ENCODE measurements at places on chromosomes 11 and 22. TPM values are rescaled to one million over a fixed set of nuclear protein-coding genes. Genes with fewer than 3 reads are reported as not detected.

PYGM gene
- total RNA-seq, result 4.8 TPM

SNX32 gene
- 0.37 TPM for total RNA-seq

DNA sequence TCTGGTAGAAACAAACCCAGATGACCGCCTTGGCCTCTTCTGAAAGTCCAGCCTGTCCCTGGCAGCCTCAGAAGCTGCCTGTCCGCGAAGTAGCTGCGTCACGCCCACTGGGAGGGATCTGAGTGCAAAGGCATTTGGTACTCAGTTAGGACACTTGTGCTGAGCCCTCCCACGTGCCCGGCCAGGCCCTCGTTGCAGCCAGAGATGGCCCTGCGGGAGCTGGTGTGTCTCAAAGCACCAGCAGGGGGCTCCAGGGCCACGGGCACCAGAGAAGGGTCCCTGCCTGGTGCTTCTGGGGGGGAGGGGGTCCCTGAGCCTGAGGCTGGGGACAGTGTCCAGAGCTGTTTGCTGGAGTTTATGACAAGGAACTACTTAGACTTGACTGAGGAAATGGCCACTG, 5.8 kb downstream of the SELENOO start:
- H3K4me1 ChIP-seq, result peaks cover 39% of the 10 kb centered on the region
- no peaks in the 10 kb centered on the region for H3K27me3 ChIP-seq
- no peak overlapping the region for H3K4me3 ChIP-seq
- H3K36me3 ChIP-seq, result peaks cover 54% of the 10 kb centered on the region

DNA sequence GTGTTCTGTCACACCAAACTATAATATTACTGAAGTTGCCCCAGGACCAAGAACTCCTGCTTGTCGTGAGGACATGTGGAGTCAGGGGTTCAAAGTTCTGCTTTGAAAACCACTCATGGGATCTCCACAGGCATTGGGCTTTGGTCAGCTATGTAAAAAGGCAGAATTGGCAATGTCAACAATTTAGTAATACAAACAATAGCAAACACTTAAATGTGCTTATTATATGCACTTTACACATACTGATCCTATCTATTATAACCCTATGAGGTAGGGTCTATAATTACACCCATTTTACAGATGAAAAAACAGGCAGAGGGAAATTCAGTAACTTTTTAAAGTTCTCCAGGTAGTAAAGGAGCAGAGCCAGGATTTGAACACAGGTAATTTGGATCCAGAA, 94.6 kb downstream of the CCDC83 start:
- no peaks in the 10 kb centered on the region for H3K4me1 ChIP-seq
- peaks cover 16% of the 10 kb centered on the region for H3K36me3 ChIP-seq
- H3K4me3 ChIP-seq, result no peak overlapping the region
- no peak for DNase-seq

GRCh38 chr22:38049812-38050619, 7.2 kb upstream of the PICK1 start:
- H3K36me3 ChIP-seq, result no peaks in the 10 kb centered on the region
- DNase-seq, result no peak
- peaks cover 15% of the 10 kb centered on the region for H3K27me3 ChIP-seq
- H3K4me1 ChIP-seq, result peaks cover 6% of the 10 kb centered on the region
- no peak overlapping the region for H3K27ac ChIP-seq

DNA sequence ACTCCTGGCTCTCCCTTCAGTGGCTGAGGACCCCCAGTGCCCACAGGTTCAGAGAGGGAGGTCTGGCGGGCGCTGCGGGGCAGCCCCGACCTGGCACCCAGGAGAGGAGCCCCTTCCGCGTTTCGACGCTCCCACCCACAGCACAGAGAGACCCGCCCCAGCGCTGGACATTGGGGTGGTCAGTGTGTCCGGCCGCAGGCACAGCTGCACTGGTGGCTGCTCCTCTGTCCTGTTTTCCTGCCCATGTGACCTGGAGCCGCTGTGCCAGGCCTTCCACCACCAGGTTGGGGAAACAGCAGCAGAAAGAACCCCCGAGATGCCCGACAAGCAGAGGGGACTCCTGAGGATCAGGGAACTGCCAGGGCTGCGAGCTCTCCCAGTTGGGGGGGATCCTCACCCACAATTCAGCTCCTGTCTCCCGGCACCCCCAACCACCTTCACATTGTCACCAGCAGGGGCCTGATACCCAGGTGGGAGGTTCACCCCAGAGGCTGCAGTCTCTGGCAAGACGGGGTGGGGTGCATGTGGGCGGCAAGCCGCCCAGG, 13.6 kb downstream of the KRTAP5-5 start:
- H3K4me1 ChIP-seq, result peaks cover 2% of the 10 kb centered on the region
- H3K36me3 ChIP-seq, result no peaks in the 10 kb centered on the region
- no peak overlapping the region for H3K27ac ChIP-seq
- peaks cover 24% of the 10 kb centered on the region for H3K27me3 ChIP-seq
- no peak overlapping the region for H3K4me3 ChIP-seq

GRCh38 chr22:35900483-35901168, 128.0 kb downstream of the RBFOX2 start:
- no peak overlapping the region for H3K4me3 ChIP-seq
- no peak overlapping the region for H3K27ac ChIP-seq
- no peaks in the 10 kb centered on the region for H3K36me3 ChIP-seq
- H3K27me3 ChIP-seq, result peaks cover 19% of the 10 kb centered on the region
- H3K4me1 ChIP-seq, result peaks cover 5% of the 10 kb centered on the region
